Right forelimb (tissue), 1 donor: ENCODE measurements at places on chromosomes 12 and 14.

GRCh38 chr14:30985796-30986195 lies 39.7 kb upstream of the AP4S1 start:
- DNase-seq, result no peak

DNA sequence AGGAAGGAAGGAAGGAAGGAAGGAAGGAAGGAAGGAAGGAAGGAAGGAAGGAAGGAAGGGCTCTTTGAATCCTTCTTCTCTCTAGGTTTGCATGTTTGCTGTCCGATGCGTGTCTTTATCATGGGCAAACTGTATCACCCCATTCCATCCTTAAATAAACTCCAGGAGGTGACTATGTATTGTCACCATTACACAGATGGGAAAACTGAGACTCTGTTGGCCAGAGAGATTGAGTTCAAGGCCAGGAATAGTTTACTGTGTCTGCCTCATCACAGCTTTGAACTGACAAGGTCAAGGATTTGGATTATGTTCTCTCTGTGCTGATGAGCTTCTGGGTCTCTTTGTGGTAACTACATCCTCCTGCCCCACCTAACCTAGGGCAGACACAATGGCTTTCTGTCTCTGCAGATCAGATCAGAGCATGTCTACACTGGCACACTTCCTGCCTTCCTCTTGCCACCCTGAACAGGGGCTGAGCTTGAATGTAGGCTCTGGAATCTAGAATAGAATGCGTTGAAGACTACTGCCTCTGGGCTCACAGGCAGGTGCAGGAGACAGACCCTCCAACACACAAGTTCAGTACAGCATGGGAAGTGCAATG lies 78.9 kb upstream of the MAP1LC3B2 start:
- no peak for DNase-seq

DNA sequence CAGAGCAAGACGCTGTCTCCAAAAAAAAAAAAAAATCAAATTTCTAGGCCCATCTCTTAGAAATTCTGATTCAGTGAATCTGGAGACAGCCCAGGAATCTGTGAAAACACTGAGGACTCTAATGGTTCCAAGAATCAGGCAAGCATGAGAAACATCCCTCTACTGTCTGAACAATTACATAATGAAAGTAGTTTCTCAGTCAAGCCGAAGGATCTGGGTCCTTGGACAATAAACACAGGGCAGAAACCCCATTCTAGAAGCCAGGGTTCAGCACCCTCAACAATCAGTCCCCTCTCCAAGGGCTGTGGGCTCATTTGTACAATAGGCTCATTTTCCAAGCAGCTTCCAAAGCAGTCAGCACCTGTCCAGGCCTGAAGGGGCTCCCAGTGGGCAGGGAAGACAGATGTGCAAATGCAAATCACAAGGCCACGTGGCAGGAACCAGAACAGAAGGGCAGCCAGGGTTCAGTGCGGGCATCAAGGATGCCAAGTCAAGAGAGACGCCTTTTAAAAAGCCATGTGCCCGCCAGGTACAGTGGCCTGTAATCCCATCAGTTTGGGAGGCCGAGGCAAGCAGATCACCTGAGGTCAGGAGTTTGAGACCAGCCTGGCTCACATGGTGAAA lies 96.1 kb downstream of the KSR2 start:
- DNase-seq, result no peak

DNA sequence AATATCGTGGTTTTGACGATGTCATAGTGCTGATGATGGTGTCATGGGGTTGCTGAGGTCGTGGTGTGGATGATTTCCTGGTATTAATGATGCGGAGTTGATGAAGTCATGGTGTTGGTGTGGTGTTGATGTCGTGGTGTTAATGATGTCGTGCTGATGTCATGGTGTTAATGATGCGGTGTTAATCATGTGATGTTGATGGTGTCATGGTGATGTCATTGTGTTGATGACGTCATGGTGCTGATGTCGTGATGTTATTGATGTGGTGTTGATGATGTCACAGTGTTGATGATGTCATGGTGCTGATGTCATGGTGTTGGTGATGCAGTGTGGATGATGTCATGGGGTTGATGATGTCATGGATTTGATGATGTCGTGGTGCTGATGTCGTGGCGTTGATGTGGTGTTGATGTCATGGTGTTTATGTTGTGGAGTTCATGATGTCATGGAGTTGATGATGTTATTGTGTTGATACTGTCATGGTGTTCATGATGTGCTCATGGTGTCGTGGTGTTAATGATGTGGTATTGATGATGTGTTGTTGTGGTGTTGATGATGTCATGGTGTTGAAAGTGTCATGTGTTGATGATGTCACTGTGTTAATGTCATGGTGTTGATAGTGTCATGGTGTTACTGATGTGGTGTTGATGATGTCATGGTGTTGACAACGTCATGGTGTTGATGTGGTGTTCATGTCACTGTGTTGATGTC lies 48.5 kb upstream of the RIMBP2 start:
- DNase-seq, result no peak

GRCh38 chr12:122090759-122091515 lies 12.4 kb downstream of the MLXIP start:
- no peak for DNase-seq

DNA sequence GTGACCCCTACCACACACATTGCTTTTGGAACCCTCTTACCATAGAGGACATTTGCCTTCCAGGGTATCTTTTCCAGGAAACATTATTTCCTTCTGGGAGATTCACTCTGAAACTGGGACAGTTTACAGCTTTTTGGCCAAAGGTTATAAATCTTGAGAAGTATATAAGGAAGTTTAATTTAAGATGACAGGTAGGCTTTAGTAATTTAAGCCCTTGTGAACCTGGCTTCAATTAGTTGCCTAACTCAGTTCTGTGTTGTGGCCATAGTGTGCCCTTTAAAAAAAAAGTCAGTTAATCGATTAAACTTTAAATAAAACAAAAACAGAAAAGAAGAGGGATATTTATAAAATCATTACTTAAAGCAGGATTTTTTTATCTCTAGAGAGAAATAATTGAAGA lies 142.9 kb downstream of the NAV3 start:
- DNase-seq, result no peak

DNA sequence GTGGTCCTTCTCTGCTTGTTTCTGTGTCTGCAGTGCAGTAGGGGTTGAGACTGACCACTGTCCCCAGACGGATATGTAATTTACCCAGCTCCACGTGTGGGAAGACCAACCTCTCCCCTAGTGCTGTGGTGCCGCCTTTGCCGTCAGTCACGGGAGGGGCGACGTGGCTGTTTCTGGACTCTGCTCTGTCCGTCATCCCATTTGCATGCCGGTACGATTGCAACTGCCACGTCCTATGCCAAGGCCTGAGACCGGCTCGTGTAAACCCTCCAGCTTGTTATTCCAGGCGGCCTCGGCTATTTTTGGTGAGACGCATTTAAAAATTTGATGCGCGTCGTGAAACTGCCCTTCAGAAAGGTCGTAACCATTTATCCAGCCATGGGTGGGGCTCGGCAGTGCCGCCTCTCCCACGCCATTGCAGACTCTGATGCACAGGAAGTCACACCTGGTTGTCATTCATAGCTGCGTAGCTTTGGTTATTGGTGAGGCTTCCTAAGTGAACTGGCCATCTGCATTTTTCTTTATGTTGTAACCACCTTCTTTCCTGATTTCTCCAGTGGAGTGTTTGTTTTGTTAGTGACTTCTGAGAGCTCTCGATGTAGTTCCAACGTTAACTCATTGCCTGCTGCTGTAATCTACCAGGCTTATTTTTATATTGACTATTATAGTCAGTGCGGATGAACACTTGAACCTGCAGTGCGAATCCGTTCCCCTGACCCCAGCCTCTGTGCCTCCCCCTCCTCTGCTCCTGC lies 75.1 kb downstream of the ADGRD1 start:
- DNase-seq, result no peak

DNA sequence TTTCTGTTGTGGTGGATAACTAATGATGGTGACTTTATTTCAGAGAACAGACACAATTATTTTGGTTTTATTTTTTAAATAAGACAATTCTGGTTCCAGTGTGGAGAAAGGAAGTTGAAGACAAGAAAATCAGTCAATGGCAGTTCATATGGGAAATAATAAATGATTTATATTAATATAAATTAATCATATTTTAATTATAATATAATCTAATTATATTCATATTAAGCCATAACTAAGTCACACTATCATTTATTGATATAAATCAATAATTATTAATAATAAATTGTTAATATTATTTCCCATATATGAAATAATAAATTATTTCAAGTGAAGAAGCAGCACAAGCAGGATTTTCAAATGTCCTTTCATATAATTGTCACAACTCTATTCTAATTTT lies 2.8 kb downstream of the TOMM20L start:
- DNase-seq, result no peak

DNA sequence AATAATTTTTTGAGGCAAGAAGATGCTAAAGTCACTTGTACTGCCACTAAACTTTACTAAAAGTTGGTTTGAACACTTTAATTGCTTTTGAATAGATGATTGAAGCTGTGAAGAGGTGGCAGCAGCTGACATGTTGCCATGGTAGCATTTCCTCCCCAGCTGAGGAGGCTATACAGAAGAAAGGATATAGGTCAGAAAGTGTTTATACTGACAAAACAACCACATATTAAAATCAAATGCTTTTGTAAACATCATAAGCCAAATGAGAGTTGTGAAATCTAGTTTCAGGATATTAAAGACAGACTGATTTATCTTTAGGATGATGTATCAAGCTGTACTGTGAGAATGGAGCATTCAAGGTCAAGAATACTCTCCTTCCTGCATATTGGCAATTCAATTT lies 41.7 kb downstream of the TSPAN19 start:
- DNase-seq, result no peak

- DNase-seq, result no peak
Measured at GRCh38 chr14:20476776-20477175, 7.6 kb downstream of the PNP start.

DNA sequence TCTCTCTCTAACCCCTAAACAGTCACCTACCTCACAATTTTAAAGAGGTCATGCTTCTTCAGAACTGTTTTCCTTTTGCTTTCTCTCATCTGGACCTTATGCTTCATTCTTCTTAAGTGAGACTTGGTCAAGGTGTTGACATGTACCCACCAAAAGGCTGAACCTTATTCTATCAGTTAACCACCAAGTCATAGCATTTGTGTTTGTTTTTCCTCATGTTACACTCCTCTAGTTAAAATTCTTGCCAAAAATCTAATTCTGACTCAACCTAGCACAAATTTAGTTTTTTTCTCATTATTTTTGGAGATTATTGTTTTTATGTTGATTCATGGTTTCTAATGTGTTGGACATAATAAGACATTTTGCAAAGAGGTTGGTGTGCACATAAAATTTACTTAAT lies 578.6 kb downstream of the SLC16A7 start:
- DNase-seq, result no peak

DNA sequence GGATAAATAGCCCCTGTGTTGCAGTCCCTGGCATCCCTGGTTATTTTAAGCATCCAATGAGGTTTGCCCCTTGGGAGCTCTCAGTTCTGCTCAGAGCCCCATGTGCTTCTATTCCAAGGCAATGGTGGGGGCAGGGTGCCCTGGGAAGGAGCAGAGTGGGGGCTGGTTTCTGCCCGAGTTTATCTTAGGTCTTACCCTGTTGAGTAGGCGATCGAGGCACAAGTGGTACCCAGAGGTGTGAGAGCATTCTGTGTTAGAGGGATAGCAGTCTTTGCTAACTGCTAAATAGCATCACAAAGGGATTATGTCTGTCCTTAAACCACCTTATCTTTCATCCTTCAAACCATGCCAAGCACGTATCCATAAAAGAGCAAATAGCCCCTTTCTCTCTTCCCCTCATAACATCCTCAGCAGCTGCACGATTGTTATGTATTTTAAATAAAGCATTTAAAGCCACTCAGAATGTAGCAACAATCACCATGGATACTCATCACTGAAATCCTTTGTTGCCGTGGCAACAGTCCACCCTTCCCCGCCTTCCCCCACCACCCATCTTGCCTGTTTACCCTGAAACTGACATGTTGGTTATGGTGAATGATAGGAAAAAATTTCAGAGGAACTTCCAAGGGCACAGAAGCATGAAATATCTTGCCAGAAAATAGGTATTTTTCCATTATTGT lies 139.3 kb downstream of the PTPN11 start:
- no peak for DNase-seq

- no peak for DNase-seq
Measured at GRCh38 chr12:103177639-103178255, 220.3 kb downstream of the ASCL1 start.

DNA sequence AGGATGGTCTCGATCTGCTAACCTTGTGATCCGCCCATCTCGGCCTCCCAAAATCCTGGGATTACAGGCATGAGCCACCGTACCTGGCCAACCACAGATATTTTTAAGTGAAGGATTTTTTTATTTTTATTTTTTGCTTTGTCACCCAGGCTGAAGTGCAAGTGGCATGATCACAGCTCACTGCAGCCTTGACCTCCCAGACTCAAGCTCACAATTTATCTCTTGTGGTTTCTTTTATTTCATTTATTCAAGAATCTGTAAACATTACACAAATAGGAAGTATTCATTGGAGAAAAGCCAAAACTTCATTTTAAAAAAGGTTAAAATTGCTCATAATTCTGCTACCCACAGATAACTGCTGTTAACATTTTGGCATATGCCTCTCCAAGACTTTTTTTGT lies 13.3 kb downstream of the MOAP1 start:
- no peak for DNase-seq

DNA sequence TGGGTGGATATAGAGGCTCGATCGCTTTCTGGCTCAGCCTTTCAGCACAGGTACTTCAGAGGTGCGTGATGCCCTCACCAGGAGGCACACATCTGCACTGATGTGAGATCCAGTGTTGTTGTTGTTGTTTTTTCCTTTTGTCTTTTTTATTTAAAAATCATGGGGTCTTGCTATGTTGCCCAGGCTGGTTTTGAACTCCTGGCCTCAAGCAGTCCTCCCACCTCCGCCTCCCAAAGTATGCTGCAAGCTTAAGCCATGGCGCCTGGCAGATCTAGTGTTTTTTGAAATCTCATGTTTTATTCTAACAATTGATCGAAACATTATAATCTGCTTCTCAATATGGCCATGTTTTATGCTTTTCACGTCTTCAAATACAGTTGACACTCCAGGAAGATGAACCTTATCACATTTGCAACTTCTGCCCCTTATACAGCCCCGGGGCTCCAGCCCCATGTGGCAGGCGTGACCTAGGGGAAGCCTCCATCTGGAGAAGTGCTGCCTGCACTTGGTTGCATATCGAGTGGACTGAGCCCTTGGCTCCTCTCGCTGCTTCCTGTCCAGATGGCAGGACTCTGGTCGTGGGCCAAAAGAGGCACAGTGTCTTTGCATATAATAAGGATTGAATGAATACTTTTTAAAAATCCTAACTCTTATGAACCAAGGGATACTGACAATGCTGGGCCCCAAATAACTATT lies 71.7 kb downstream of the TRAF3 start:
- no peak for DNase-seq

- DNase-seq, result peak; percentile 52
Measured at GRCh38 chr12:115001571-115002180, 317.7 kb upstream of the TBX3 start.

GRCh38 chr12:114868995-114869834 lies 185.2 kb upstream of the TBX3 start:
- DNase-seq, result peak; percentile 51

- DNase-seq, result no peak
Measured at GRCh38 chr12:115413626-115414025, 729.7 kb upstream of the TBX3 start.

GRCh38 chr12:120421701-120422100 lies 16.2 kb upstream of the COX6A1 start:
- DNase-seq, result no peak

- no peak for DNase-seq
Measured at GRCh38 chr14:22184157-22184829, 404.7 kb downstream of the DAD1 start.

GRCh38 chr12:12244341-12244740 lies 22.5 kb downstream of the LRP6 start:
- no peak for DNase-seq
